Hematopoietic multipotent progenitor cell treated with erythropoietin and hydrocortisone succinate and interleukin-3 and kit ligand, for 4 days (in vitro differentiated cells): ENCODE measurements at places on chromosomes 3 and 15.

- DNase-seq: no peak
These were observed 580.9 kb downstream of the EDEM1 start for GRCh38 chr3:5768281-5768945.

DNA sequence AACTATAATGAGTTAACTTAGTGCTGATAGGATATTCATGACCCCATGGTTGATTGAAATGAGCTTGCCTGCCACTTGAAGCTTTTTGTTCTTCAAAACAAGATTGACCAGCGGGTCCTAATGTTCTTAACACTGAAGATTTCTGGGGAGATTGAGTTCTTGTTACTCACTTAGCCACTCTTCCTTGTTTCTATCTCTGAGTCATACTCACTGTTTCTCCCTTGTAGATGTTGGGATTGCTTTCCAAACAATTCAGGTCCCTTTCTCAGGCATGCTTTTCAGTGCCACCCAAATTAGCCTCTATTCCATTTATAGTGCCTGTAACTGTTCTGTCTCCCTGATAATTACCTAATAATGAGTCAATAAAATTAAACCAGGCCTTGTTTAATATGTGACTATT lies 517.0 kb downstream of the SQOR start:
- DNase-seq: no peak

DNA sequence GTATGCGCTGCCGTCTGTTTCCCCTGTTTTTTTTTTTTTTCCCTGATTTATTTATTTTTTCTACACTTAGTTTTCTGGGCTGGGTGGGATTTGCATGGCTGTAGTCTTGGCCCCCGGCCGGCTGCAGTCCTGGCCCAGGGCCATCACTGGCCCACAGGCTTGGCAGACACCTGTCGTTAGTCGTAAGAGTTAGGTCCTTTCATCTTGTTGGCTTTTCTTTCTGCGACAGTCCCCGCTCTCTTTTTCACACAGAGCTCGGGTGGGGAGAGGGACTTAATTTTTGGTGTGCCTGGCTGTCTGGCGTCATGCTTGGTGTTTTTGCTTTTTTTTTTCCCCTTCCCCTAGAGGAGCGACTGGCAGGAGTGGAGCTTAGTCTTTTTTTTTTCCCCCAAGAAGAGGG lies 183.4 kb downstream of the KLF13 start:
- no peak for DNase-seq

DNA sequence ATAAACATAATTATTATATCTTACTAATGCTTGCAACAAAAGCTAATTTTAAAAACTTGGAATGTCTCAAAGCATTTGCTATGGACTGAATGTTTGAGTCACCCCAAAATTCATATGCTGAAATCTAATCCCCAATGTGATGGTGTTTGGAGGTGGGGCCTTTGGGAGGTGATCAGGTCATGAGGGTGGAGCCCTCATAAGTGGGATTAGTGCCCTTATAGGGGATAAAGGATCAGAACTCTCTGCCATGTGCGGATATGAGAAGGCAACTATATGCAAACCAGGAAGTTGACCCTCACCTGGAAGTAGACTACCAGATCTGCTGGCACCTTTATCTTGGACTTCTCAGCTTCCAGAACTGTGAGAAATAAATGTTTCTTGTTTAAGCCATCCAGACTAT lies 137.7 kb downstream of the LIPC start:
- DNase-seq: no peak

DNA sequence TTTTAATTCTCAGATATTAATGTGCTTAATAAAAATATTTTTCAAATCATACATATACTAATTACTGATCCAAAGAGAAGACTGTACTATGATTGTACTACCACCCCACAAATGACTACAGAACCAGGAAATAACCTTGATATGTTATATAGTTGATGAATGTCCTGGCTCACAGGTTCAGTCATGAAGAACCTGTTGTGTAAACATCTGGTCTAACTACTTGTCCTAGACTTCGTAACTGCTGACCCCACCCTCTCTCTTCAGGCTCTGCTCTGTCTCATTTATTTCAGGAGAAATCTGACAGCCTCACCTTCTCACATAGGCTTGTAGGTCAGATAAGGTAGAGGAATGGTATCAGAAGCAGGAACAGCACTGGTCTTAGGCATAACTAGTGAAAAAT lies 14.7 kb upstream of the CSTA start:
- no peak for DNase-seq

DNA sequence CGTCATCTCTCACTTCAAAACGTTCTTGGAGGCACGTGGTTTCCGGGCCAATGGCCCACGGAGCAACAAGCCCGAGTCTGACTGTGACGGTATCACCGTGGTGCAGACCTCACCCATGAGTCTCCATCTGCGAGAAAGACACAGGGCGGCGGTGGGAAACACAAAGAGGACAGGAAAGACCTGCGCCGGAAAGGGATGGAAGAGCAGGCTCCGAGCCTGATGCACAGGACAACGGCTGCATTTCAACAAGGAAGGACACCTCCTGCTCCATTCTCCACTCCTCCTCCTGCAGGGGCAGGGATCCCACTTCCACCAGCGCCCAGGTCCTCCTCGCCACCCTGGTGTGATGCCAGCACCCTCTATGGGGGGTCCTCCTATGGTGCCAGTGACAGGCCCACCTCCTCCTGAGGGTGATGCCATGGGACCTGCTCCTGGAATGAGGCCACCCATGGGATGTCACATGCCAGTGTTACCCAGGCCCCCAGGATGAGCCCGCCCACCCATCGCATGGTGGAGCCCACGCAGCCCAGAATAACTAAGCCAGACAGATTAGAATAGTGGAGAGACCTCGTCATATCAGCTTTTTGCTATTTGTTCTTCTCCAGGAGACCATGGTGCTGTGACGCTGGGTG lies 73.0 kb upstream of the PCSK6 start:
- DNase-seq: no peak

- peak; percentile 36 for DNase-seq
These were observed at the start of gene ITIH4 for GRCh38 chr3:52830535-52831258. TSS of gene ITIH4 (minus strand) at chr3:52830672. CDS start at chr3:52830642, 30 bp downstream.

DNA sequence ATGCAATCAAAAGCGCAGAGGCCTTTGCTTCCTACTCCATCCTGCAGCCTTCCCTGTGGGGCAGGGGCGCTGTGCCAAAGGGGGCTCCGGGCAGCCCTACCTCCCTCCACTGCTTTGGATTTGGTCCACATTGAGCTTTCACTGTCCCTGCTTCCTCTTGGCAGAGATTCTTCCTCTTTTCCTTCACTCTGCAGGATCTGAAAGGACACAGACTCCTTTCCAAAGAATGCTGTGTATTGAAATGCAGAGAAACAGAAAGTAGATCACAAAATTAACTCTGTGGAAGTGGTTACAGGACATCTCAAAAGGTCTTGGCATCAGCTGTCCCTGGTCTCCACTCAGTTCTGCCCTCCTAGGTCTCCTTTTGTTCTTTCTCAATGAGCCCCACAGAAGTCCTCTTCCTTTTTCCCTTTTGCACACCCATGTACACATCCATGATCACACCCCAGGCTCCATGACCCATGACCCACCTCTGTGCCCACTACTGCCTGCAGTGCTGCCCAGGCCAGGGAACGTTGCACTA lies 64.1 kb downstream of the CCR1 start:
- no peak for DNase-seq

GRCh38 chr3:52456169-52456799 lies 880 bp downstream of the NISCH start:
- DNase-seq: peak; percentile 44

- DNase-seq: peak; percentile 53
These were observed 799 bp downstream of the SERF2 start for GRCh38 chr15:43792761-43793476.

DNA sequence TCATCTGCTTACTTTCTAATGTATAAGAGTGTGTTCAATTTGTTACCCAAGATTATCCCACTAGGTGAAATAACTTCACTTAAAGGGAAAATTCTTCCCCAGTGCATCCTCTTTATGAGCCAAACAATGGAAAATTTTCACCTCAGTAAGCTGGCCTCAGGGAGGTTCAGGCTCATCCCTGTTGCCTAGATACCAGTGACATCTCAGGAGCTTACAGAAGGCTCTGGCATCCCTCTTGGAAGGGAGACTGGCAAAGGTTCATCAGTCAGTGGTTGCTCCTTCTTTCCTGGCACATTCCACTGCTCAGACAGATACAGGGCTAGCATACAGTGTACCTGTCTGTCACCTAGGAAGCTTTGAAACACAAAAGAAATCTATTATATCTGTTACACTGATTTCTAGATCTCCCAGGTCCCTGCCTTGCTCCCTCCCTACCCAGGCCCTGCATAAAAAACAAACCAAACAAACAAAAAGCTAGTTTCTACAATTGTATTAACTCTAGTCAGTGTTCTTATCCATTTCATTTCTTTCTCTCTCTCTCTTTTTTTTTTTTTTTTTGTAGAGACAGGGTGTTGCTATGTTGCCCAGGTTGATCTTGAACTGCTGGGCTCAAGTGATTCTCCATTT lies 1.7 kb downstream of the IP6K2 start:
- no peak for DNase-seq

- no peak for DNase-seq
These were observed 218.6 kb downstream of the THSD4 start for GRCh38 chr15:71333839-71334238.

DNA sequence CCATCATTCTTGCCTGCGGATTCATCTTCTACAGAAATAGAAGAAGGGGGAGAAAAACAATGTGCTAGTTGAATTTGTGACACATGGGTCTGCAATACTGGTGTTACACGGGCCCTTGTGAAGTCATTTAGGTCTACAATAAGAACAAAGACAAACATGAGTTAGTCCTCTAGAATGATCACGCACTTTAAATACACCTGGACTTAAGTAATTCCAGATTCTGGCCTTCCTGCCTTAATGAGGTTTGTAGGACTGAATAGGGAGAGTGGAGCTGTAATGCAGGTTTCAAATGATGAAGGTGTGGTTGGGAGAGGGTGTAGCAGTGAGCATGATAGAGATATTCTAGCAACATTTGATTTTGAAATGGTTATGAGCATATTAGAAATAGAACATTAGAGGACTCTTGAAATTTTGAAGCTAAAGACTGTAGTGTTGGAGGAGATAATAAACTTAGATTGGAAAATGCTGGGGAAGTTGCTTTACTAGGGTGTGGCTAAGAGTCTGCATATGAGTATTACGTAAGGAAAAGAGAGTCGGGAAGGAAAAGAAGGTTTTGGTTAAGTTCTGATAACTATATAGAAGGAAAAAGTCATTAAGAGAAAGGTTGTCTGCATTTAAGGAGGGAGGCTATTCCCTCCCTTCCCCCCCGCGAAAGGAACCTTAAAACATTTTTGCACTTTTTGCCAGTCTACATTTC lies 606 bp downstream of the EIF2A start:
- peak; percentile 45 for DNase-seq

DNA sequence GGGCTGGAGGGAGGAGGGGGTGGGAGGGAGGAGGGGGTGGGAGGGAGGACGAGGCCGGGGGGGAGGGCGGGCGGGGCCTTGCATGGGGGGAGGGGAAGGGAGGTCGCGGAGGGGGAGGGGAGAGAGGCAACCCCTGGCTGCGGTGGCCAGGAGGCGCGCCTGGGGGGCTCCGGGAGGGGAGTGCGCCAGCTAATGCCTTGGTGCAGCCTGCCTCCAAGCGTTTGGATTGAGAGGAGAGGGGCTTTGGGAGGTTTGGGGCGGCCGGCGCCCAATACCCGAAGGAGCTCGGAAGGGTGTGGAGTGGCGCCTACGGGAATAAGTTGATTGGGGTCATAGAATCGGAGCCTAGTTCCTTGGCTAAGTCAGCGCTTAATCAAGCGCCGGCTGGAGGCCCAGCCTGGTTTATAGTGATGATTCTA lies 557 bp downstream of the TFG start:
- DNase-seq: peak; percentile 66

DNA sequence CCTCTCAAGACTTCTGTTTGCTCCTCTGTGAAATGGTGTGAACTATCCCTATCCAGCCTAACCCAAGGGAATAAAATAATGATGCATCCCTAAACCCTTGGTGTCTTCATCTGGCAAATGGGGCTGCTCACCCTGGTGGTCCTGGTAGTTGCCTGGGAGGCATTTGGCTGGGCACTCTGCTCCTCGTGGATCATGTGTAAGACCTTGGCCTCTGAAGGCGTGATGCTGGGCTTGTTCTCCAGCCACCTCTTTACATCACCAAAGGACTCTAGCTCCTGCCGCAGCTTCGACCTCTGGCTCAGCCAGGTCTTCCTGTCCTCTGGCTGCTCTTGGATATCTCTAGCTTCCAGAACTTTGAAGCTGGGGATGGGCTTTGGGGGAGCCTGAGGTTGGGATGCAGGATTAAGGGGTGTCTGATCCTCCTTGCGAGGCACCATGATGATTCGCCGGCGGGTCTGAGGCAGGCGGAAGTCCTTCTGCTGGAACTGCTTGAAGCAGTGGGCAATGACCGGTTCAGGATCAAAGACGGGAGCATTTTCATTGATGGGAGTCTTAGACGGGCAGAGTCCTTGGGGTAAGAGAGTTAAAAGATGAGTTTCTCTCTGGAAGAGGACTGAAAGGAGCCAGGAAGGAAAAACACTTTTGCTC lies 7.1 kb downstream of the EFCAB12 start:
- DNase-seq: no peak

DNA sequence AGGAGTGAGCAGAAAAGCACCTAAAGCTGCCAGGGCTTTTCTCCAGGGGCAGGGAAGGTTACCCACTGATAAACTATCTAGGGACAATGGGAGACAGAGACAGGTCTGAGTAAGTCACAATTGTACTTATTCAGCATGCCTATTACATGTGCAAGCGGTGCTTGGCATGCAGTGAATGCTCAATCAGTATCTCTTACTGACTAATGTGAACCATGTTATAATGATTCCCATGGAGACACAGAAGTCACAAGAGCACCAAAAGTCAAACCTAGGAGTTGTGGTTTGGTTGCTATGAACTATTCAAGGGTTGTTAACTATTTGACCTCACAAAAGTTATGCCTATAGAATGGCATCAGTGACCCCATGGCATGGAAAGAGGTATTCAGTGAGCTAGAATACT lies 50.0 kb upstream of the RASGRP1 start:
- DNase-seq: no peak
